Omental fat pad (tissue), 4 donors: ENCODE measurements at places on chromosomes 1 and 21. TPM values are rescaled to one million over a fixed set of nuclear protein-coding genes. Genes with fewer than 3 reads are reported as not detected.

DNA sequence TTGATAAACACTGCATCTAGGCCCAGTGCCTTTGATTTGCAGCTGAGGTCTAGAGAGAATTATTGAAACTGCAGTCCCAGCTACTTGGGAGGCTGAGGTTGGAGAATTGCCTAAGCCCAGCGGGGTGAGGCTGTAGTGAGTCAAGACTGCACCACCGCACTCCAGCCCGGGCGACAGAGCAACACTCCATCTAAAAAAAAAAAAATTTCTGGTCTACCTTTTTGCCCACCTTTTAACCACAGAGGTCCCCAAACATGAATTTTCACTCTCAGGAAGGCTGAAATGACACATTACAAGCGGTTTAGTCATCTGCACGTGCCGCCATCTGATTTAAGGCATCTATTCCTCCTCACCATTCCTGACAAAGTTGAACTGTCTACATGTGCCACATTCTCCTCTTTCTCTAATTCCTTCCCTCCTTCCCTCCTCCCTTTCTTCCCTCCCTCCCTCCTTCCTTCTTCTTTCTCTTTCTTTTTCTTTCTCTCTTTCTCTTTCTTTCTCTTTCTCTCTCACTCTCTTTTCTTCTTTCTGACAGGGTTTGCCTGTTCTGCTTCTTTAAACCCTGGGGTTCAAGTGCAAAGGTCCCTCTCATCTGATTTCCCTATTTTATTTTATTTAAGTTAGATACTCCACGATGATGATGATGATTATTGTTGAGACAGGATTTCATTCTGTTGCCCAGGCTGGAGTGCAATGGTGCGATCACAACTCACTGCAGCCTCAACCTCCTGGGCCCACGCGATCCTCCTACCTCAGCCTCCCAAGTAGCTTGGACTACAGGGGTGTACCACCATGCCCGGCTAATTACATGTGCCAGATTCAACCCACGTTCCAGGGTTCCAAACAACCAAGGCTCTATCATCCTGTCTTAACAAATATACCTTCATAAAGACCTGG, 3.0 kb upstream of the SOD1 start:
- DNase-seq: no peak

- DNase-seq: no peak
Observed at GRCh38 chr1:217569021-217569420, 61.9 kb downstream of the GPATCH2 start.

- DNase-seq: no peak
Observed at GRCh38 chr1:21184276-21184675, 7.6 kb upstream of the EIF4G3 start.

- no peak for DNase-seq
Observed at GRCh38 chr1:230073371-230074035, 6.5 kb downstream of the GALNT2 start.

- no peak for DNase-seq
Observed at GRCh38 chr1:203043830-203044545, 17.7 kb downstream of the PPFIA4 start.

- no peak for DNase-seq
Observed at GRCh38 chr1:36728846-36729245, 246.1 kb upstream of the CSF3R start.

DNA sequence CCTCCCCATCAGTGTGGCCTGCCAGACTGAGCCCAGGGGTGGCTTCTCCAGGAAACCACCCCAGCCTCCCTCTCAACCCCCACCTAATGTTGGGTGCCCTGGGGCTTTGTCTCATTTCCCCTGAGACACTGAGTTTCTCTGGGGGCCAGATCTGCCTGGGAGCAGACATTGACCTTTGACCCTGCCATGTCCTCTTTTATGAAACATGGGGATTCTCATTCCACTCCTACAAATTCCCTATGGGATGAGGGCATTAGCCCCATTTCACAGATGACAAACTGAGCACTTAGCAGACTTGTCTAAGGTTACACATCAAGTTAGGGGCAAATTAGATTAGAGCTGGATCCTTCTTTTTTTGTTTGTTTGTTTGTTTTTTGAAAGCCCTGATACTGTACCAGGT, 24.1 kb downstream of the RHBG start:
- DNase-seq: no peak

DNA sequence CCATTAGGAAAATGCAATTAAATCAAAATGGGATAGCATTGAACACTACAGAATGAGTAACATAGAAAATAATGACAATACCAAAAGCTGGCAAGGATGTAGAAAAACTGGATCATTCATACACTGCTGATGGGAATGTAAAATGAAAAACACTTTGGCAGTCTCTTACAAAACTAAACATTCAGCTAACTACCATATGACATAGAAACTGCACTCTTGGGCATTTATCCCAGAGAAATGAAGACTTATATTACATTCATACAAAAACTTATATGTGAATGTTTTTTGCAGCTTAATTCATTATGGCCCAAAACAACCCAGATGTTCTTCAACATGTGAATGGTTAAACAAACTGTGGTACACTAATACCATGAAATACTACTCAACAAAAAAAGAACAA, 66.4 kb downstream of the ANKRD13C start:
- DNase-seq: no peak

DNA sequence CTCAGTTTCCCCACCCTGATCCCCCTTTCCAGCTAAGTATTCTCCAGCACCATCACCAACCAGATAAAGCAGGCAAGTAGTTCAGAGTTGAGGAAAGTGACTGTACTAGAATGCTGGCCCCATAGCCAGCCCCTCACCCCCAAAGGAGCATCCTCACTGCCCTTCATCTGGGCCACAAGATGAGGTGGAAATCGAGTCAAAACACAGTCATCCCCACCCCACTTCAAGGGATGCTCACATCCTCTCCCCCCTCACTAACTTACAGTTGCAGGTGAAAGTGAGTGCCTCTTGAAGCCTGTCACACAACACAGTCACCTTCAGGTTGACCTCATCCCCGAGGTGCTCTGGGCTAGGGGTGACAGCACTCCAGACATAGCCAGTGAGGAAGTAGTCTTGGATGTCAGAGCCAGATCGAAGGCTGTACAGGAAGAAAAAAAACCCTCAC, 30.4 kb downstream of the PIK3C2B start:
- no peak for DNase-seq

DNA sequence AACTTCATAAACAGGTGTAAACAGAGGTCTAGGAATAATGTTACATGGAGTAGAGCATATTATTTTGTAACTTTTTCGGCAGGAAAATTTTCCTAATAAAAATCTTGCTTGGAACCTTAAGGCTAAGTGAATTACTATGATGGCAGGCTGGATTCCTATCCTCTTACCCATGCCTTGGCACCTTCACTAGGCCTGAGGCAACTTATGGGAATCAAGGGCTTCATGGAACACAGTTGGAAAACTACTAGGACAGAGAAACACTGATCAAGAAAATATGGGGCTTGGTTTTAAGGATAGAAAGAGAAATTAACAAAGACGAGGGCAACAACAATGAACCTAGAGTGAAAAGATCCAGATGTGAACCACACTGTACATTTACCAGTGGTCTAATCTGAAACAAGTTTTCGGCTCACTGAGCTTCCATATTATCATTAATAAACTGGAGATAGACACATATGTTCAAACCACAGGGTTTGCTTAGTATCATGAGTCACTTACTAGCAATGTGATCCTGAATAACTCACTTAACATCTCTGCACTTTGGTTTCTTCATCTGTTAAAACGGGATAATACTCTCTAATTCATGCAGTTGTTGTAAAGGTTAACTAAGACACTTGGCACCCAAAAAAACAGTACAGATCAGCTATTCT, 68.5 kb downstream of the GPATCH2 start:
- DNase-seq: no peak

- peak; percentile 56 for DNase-seq
Observed at GRCh38 chr1:40818264-40818961, 34.8 kb downstream of the KCNQ4 start.

DNA sequence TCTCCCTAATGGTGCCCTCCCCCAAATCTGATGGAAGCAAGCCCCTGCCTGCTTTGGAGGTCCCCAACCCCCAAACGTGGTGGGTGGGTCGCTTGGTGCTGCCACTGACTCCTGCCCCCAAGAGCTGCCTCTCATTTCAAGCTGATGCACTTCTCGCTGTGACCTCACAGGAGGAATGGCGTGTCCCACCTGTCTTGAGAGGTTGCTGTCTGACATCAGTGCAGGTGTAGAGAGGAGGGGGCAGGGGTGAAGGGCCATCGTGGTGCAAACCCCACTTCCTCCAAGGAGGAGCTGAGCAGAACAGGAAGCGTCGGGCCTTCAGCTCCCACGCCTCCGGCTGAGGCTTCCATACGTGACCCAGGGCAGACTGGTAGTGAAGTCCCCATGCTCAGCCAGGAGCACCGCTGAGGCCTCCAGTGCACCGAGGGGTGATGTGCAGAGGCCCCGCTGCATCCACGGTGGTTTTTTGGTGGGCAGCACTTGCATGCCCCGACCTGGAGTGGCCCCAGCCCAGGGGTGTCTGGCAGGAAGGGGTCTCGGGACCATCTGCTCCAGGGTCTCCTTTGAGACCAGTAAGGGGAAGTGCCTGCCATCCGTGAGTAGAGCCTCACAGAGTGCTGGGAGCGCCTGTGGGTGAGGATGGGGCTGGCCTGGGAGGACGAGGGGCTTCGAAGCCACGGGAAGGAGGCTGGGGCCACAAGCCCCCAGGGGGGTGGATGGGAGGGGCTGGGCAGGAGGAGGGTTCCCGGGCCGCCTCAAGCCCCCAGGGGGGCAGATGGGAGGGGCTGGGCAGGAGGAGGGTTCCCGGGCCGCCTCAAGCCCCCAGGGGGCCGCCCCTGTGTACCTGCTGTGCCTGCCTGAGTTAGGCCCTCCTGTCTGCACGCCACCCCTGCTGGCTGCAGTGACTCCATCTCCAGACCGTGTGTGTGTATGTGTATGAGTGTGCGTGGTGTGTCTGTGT, 39.8 kb downstream of the WDR4 start:
- no peak for DNase-seq

DNA sequence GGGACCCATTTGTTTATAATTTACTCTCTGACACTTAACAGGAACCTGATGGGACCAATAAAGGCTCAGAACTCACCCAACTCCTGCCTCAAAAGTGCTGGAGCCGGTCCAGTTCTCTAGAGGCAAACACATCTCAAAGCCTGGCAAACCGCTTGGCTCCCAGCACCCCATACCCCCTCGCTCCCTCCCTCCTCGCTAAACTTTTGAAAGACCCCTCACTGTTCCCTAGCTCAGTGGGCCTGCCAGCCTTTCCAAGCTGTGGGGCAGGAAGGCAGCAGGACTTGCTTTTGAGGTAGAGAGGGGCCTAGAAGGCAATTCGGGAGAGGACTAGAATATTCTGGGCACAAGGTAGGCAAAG, 40.2 kb downstream of the PAX7 start:
- DNase-seq: no peak

- no peak for DNase-seq
Observed at GRCh38 chr1:100713626-100714025, 5.9 kb upstream of the VCAM1 start.

DNA sequence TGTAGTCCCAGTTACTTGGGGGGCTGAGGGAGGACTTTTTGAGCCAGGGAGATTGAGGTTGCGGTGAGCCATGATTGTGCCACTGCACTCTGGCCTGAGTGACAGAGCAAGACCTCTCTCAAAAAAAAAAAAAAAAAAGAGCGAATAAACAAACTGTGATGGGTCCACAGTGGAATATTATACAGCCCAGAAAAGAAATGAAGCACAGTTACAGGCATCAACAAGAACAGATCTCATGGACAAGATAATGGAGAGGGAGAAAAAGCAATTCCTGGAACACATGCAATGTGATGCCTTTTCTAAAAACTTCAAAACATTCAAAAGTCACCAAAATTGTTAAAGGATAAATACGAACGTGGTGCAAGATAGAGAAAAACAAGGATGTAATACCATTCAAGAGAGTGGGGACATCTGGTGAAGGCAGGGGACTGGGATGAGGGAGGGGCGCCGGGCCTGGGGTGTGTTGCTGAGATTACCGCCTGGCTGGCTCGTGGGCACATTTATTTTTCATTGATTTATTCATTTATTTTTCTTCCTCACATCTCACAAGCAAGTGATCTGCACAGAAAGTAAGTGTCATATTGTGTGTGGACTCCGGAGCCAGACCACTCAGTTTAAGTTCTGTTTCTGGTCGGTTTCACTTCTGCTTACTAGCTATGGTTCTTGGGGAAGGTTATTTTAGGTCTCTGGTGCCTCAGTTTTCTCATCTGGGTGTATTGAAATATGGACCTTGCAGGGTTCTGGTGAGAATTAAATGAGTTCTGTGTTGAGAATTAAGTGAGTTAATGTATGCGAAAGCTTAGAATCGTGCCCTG, 30.1 kb downstream of the ABCG1 start:
- DNase-seq: no peak

DNA sequence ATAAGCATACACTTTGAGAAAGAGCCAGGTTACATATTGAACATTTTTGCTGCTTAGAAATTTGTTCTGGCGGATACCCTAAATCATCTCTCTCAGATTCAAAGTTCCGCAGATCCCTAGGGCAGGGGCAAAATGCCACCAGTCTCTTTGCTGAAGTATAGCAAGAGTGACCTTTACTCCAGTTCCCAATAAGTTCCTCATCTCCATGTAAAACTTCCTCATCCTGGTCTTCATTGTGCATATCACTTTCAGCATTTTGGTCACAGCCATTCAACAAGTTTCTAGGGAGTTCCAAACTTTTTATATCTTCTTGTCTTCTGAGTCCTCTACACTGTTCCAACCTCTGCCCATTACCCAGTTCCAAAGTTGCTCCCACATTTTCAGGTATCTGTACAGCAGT, 23.3 kb upstream of the LYPD8 start:
- no peak for DNase-seq

GRCh38 chr1:21963477-21964217, 13.2 kb upstream of the CELA3B start:
- peak; percentile 89 for DNase-seq

DNA sequence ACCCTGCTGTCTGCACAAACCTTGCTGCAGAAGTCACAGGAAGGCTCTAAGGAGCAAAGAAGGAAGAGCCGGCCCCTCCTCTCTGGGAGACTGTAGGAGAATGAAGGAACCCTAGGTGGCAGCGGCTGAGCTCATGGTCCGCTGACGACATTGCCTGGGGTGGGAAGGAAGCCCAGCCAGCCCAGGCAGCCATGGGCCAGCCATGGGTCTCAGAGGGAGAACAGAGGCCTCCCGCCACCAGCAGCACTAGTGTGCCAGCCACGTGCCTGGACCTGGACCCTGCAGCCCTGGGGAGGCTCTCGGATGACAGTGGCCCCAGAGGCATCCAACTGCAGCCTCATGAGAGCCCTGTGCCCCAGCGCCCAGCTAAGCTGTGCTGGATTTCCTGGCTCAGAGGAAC, 49.2 kb upstream of the POFUT2 start:
- DNase-seq: no peak

DNA sequence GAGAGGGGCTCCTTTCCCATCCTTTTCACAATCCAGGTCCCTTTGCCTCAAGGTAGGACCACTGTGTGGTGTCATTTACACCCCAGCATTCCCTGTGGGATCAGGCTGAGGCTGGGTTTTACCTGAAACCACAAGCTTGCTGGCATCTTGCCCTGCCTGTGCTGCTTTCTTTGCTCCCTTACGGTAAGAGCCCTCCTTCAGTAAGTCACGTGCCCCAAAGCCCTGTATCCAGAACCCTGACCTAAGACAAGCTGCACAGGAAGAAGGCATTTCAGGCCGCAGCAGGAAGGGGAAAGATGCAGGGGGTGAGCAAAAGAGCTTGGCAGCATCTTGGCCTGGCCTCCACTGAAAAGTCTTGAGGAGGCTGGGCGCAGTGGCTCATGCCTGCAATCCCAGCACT, 58.4 kb downstream of the KLHDC7A start:
- DNase-seq: no peak

The KIF26B gene
- total RNA-seq: 0.96 TPM

The CR1L gene
- not detected for total RNA-seq

The PPM1J gene
- total RNA-seq: 1.6 TPM

The MROH9 gene
- 0.24 TPM for total RNA-seq

The NBPF6 gene
- total RNA-seq: not detected

The CFHR5 gene
- total RNA-seq: not detected
